ENCODE measurements at places on chromosomes 2 and 18.

DNA sequence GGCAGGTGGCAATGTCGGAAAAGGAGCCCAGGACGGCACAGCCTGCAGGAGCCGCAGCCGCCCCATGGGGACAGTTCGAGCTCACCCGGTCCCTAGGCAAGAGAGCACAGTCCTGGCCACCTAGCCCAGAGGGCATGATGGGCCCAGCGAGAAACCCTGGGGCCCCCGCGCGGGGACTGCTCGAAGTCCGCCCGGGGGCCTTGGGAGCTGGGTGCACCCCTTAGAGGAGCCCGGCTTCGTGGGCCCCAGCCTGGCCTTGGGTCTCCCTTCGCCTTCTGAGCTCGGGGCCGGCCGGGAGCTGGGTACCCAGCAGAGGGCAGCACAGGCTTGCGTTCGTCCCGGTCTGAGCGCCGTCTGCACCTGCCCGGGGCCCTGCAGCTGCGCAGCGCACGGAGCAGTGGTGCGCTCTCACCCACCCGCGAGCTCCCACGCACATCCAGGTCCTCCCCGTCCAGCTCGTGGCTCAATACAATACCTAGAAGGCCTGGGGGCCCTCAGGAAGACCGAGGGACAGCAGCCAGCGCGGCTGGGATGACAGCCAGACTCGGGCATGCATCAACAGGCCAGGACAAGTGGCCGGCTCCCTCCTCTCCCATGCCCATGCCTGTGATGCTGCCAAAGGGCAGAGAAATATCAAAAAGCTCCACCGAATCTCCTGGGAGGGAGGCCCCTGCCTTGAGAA lies 96.2 kb upstream of the ZNF532 start:
- DNase-seq: peak; percentile 53

- DNase-seq: no peak
Measured at GRCh38 chr2:173204316-173204715, 128.7 kb downstream of the MAP3K20 start.

- peak; percentile 50 for DNase-seq
Measured at GRCh38 chr2:72173640-72174321, 26.1 kb upstream of the CYP26B1 start.

DNA sequence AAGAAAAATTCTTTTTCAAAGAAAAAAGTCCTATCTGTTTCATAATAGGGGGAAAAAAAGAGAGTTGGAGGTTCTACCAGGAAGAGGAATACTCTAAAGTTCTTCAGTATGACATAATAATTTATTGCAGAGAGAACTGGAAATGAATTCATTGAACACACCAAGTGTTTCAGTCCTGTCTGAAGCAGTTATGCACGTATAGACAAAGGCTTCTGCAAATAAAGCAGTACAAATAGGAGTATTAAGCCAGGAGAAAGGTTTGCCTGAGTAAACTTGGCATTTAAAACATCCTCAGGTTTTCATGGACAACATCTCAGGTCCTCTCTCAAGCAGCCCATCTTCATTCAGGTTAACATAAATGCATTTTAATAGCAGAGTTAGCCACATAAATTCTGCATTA lies 141.6 kb downstream of the CCDC148 start:
- DNase-seq: no peak

DNA sequence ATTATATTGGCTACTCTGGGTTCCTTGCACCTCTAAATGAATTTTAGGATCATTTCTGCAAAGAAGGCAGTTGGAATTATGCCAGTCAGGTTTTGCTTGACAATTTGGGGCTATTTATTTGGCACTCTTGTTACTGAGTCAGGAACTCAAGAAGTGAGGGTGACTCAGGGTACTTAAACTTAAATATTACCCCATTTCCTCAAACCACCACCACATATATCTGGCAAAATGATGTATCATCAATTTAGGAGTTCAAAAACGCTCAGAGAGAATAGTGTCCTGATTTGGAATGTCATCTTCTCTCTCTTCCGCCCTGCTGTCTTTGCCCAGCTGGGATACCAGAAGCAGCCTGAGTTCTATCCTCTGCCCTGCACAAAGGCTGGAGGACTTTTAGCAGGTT lies 2.4 kb upstream of the THNSL2 start:
- no peak for DNase-seq

DNA sequence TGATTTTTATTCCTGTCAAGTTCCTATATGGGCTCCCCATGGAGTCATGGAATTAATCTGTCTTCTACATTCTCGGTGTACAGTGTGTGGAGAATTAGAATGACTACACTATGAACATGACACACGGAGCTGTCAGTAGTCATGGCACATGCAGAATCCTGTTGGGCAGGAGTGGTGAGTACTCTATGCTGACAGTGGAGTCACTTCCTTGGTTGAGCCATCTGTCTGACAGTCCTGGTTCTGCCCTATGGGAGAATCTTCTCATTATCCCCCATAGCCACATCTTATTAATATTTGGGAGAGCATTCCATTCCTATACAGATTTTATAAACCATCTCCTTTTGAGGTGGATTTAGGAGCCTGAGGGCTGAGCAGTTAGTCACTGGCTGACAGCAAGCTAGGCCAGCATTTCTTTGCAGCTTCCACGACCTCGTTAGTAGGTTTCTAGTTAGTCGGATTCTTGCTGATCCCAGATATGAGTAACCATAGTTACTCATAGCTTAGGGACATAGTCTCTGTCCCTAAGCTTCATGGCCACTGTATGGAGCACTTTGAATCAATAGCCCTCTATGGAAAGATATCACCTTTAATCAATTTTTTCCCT lies 90.6 kb downstream of the MDH1 start:
- DNase-seq: peak; percentile 54

DNA sequence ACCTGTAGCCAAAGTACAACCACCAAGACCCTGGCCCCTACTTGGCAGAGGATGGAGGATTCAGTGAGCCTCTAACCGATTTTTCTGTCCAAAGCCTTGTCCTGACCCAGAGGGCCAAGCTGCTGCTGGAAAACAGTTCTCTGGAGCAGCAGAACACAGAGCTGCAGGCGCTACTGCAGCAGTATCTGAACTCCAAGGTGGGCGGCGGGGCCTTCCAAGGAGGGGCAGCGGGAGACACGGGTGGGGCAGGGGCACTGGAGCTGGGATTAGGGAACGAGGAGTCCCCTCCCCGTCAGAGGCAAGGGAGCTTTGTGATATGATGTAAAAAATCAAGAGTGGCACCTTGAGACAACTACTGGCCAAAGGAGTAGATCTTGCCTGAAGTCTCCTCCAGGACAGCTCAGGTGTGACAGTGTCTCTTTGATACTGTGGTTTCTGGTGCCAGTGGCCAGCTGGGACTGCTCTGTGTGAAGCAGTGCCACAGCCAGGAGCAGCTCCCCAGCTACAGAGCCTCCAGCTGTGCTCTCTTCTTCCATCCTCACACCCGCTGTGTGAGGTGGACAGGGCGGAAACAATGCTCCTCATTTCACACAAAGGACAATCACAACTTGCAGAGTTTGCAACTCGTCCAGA lies 22.8 kb downstream of the OTOF start:
- DNase-seq: no peak

- DNase-seq: no peak
Measured at GRCh38 chr2:204274429-204274828, 270.8 kb upstream of the PARD3B start.

- DNase-seq: no peak
Measured at GRCh38 chr2:62382122-62382521, 123.9 kb downstream of the TMEM17 start.

DNA sequence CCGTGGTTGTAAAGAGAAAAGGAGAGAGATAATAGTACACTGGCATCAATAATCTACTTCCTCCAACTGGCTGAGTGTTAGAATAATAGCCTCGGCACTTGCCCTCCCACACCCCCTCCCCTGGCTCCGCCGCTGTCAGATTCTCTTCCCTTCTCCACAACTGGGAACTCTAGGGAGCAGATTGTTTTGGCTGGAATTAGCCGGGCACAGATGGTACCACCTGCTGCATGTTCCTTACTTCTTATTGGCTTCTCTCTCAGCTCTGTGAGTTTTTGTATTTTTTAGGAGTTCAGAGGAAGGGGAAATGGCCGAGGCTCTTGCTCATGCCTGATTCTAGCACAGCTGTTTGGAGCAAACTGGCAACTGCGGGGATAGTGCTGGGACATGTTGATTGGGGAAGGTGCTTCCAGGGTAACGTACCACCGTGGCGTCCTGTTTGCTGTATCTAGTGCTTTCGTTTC lies 140.0 kb downstream of the ZEB2 start:
- DNase-seq: no peak

- DNase-seq: no peak
Measured at GRCh38 chr2:13227578-13227977, 510.8 kb downstream of the TRIB2 start.

DNA sequence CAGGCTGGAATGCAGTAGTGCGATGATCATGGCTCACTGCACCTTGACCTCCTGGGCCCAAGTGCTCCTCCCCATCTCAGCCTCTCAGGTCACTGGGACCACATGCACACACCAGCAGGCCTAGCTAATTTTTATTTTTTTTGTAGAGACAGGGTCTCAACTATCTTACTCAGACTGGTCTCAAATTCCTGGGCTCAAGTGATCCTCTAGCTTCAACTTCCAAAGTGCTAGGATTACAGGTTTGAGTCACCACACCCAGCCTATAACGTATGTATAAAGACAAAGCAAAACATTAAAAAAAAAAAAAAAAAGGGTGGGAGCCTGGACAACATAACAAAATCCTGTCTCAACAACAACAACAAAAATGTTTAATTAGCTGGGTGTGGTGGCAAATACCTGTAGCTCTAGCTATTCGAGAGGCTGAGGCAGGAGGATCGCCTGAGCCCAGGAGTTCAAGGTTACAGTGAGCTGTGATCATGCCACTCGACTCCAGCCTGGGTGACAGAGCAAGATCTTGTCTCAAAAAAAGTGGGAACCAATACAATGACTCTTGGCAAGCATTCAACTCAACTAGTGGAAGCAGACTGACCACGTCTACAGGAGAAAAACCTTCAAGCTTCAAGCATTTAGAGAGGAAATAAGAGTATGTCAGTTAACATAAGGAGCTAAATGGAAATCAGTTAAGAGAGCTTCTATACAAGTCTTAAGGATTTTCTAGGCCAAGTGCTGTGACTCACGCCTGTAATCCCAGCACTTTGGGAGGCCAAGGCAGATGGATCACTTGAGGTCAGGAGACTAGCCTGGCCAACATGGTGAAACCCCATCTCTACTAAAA lies 2.6 kb downstream of the GTF3C2 start:
- no peak for DNase-seq

GRCh38 chr2:184049566-184049965 lies 548.8 kb upstream of the ZNF804A start:
- DNase-seq: no peak

DNA sequence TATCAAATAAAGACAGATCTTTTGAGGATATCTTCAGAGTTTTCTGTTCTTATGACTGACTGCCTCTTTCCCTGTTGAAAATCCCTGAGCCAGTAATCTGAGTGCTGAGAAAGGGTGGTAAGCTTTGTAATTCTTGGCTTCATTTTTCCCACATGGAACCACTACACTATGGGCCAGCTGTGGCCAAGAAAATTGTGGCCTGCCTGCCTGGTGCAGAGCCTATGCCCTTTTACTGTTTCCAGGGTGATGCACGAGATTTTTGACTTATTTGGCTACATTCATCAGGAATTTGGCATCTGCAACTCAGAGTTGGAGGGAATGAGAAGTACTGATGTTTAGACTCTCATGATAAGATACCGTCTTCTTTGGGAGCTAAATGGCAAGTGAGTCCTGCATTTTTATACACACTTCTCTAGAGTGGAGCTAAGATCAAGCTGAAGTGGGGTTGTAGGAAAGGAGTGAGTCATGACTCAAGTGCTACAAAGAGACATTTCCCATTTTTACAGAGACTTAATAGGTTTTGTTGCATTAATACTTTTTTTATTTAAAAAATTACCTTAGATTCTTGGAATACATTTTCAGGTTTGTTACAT lies 328.2 kb upstream of the CDH7 start:
- DNase-seq: no peak

DNA sequence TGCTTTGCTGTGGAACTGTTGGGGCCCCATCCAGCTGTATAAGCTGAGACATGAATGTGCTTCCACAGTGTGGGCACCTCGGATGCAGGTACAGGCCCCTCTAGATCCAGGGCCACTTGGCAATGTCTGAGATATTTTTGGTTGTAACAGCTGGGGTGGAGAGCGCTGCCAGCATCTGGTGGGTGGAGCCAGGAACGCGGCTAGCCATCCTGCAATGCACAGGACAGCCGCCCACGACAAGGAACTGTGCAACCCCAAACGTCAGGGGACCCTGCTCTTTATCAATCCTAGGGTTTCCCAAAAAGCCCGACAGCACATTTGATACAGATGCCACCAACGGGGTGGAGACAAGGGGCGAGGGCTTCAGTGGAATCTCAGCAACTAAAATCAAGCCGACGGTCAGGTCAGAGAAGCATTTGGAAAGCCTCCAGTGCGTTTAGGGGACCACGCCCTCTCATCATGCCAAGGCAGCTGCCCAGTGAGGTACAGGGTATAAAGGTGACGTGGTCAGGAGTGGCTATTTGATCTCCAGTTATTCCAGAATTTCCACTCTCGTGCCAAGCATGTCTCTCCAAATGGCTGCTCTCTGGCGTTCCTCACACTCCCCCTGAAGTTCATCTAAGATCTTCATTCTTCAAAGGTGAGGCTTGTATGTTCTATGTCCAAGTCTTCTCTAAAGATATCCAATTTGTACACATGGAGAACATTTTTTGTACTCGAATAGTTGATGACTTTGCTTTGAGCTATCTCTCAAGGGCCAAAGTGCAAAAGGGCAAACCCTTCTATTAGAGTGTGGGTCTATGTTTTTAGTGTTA lies 55.7 kb downstream of the LRRFIP1 start:
- DNase-seq: no peak

- no peak for DNase-seq
Measured at GRCh38 chr2:3778851-3779495, 75.6 kb downstream of the DCDC2C start.

DNA sequence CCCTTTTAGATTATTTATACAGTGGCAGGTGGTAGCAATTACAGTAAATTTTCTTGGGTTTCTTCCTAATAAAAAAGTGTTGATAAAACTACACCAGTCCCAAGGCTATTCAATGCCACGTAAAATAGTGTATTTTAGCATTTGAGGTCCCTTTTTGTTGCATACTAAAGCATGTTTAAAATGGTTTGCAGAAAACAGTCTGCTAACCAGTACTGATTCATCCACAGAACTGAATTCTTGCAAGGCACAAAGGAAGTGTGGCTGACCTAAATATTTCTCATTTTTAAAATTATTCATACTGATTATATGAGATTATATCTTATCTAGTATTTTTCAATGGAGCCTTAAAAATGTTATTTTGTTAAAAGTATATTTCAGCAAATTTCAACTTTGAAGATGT lies 98.1 kb downstream of the SMAD2 start:
- DNase-seq: peak; percentile 38

- DNase-seq: no peak
Measured at GRCh38 chr2:238870261-238870660, 22.4 kb downstream of the TWIST2 start.

DNA sequence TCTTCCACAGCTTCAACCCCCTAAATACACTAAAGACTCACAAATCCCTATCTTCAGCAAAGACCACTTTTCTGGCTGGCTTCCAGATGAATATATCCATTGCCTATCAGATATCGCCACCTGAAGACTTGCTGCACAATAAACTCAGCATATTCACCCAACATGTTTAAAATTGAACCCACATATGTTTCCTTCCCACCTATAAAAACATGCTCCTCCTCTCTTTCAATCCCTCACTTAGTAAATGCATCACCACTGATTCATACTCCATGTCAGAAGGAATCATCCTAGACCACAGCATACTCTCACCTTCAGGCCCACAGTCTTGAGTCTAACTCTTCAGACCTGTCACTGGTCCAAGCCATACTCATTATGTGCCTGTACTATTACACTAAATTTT lies 5.3 kb downstream of the SPC25 start:
- DNase-seq: peak; percentile 5

GRCh38 chr2:155630760-155631159 lies 701.8 kb downstream of the NR4A2 start:
- no peak for DNase-seq

- DNase-seq: no peak
Measured at GRCh38 chr2:18078216-18078615, 199.7 kb downstream of the KCNS3 start.
